ENCODE measurements at places on chromosomes 12 and 14. TPM values are rescaled to one million over a fixed set of nuclear protein-coding genes. Genes with fewer than 3 reads are reported as not detected.

CPNE6 gene
- under 0.01 TPM for total RNA-seq

LRFN5 gene
- 3.6 TPM for total RNA-seq

R3HDM2 gene
- 24.7 TPM for total RNA-seq

C12orf56 gene
- 2.8 TPM for total RNA-seq

RDH16 gene
- total RNA-seq, result not detected

MYH7 gene
- not detected for total RNA-seq

LRTM2 gene
- total RNA-seq, result not detected

WNT1 gene
- not detected for total RNA-seq

AICDA gene
- not detected for total RNA-seq

HOXC4 gene
- total RNA-seq, result 2.0 TPM
